ENCODE measurements at places on chromosomes 5 and 9. TPM values are rescaled to one million over a fixed set of nuclear protein-coding genes. Genes with fewer than 3 reads are reported as not detected.

The TRIM36 gene
- not detected for total RNA-seq

The PRKAA1 gene
- 62.7 TPM for total RNA-seq

The UCK1 gene
- 29.7 TPM for total RNA-seq

The TMEM174 gene
- not detected for total RNA-seq

The PRRX2 gene
- 6.1 TPM for total RNA-seq

The C1QTNF3 gene
- total RNA-seq, result 5.1 TPM

GRCh38 chr5:126857472-126858410 lies 80.8 kb downstream of the LMNB1 start:
- no peak for DNase-seq

DNA sequence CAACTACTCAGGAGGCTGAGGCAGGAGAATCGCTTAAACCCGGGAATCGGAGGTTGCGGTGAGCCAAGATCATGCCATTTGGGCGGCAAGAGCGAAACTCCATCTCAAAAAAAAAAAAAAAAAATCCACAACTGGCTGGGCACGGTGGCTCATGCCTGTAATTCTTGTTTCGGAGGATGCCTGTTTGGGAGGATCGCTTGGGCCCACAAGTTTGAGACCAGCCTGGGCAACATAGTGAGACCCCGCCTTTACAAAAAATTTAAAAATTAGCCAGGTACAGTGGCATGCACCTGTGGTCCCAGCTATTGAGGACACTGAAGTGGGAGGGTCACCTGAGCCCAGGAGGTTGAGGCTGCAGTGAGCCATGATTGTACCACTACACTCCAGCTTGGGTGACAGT lies 1.9 kb upstream of the EIF4EBP3 start:
- DNase-seq, result no peak

- no peak for DNase-seq
Measured at GRCh38 chr5:95374061-95374460, 17.1 kb upstream of the FAM81B start.

GRCh38 chr5:37002176-37002751 lies 125.7 kb downstream of the NIPBL start:
- no peak for DNase-seq

DNA sequence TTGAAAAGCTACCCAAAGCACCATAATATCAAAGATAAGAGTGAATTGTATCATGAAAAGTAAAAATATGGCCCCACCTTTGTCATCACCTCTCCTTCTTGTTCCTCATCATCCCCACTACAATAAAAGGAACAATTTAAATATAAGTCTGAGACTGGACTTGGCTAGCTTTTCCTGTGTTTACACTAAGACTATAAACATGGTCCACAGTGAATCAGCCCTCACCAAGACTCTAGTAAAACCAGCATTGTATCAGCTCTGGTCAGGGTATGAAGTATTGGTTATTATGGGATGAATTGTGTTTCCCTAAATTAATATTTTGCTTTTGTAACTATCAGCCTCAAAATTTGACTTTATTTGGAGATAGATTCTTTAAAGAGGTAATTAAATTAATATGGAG lies 105.4 kb downstream of the SLC25A46 start:
- DNase-seq, result no peak

DNA sequence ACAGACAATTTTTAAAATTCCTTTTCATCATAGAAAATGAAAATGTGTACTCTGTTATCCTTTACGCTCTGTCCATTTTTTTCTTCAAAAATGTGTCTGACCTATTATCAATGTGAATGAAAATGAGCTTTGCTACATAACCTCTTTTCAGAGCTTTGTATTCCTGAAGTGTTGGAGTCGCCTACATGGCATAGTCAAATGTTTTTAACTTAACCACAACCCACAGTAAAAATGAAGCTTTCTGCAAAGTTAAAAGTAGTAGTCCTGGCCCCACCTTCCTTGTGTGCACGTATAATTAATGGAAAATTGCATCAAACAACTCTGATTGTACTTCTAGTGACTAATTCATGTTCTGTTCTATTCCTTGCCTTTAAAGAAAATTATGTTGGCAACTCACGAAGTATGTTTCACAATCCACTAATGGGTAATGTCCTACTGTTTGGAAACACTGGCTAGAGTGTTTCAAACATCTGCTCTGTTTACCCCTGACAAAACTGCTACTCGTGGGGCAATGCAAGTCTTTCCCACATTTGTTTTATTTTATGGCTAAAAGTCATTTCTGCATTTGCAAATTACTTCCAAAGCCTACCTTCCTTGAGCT lies 18.6 kb upstream of the PSAT1 start:
- DNase-seq, result no peak

DNA sequence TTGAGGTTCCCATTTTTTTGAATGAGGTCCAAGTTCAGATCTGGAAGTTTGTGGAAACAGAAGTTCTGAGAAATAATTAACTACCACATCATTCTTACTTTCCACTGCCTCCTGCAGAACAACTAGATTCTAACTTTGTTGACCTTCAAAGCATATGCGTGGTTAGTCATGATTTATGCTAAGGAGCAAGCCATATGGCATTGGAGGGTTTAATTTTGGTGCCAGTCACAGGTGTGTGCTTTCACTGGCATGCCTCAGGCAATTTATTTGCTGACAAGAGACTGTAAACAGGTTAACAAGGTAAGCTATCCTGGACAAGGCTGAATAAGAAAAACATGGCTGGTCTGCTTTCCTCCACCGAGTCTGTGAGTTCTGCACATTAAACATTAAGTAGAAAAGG lies 31.5 kb downstream of the HMHB1 start:
- DNase-seq, result no peak

GRCh38 chr5:178389796-178390195 lies 157.2 kb upstream of the PHYKPL start:
- DNase-seq, result no peak

GRCh38 chr9:124256517-124257069 lies 1.2 kb upstream of the NEK6 start:
- no peak for DNase-seq

DNA sequence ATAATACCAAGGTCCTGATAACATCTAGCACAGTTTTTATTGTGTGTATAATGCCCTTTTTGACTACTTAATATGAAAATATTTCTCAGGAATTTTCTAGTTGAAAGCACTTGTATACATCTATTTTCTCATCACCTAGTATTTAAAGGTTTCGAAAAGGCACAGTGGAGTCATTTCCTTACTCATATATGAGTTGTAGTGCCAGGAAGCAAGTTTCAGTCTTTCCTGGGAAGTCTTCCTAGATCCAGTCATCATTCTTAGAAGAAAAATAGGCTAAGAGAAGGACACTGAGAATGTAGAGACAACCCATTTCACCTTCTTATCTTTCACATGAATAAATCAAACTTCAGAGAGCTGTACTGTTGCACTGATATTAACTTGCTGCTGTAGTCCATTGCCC lies 70.2 kb downstream of the SLC25A46 start:
- DNase-seq, result no peak

DNA sequence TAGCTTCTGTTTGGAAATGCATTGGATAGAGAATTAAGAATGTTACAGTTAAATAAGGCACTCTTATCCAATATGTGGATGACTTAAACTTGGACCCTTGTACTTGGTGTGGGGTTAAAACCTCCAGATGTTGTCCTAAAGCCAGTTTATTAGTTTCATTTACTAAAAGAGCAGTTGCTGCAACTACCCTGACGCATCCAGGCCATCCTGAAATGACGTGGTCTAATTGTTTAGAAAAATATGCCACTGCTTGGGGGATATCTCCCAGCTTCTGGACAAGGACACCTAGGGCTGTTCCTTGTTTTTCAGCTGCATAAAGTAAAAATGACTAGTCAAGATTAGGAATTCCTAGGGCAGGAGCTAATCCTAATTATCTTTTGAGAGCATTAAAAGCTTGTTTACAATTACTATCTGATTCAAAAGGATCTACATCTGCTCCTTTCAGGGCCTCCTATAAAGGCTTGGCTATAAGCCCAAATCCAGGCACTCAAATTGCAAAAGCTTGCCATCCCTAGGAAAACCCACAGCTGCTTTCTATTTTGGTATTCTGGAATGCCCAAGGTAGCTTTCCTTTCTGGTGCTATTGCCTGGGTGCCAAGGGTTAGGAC lies 45.7 kb upstream of the SLCO4C1 start:
- DNase-seq, result no peak

- DNase-seq, result no peak
Measured at GRCh38 chr5:144179226-144179625, 8.6 kb downstream of the KCTD16 start.

DNA sequence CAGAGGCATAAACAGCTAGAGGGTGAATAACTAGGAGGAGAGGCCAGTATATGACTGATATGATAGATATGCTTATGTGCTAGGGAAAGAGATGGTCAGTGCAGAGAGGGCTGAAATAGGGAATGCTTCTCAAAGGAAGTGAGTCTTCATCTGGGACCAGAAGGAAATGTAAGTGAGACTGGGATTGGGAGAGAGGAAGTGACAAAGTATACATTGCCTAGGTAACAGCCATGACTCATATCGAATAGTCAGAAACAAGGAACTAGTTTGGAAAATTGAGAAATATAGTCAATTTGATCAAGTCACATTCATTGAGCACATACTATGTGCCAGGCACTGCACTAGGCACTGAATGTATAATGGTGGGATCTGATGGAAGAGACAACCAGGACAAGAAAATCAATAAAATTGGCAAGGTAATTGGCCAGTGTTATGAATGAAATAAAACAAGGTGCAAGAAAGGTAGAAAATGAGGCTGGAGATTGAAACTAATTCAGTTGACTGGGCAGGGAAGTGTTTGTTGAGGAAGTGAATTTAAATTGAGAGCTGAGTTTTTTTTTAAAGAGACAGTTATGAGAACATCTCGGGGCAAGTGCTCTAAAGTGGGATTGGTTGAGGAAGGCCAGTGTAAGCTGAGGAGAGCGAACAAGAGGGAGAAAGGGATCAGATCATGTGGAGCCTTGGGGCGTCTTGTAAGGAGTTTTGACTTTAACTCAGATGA lies 4.3 kb downstream of the ERAP2 start:
- DNase-seq, result no peak

DNA sequence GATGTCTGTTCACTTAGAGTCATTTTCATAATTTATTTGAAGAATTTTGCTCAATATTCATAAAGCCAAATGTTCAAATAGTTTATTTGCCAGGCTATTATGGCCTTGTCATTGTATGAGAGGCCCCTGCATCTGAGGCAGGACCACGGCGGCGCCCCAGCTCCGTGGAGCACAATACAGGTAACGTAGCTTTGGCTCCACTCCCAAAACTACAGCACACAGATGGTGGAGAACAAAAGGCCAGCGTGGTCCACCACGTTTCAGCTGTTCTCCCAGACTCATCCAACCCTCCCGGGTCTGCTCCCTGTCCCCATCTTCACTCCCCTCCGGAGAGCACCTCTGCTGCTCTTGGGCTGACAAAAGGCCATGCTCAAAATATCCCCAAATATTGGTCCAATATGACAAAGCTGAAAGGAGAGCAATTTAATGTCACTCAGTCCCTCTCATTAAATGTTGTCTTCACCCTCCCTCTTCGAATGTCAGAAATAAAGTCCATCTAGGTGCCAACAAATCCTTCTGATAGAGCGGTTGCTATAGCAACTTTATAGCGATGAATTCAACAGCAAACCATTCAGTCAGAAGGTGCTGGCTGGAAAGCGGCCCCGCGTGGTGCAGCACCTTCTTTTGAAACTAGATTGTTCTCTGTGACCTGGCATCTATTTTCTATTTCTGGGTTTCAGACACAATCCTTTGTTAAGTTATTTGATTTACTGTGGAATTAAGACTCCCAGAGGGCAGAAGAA lies 504.3 kb downstream of the ARHGEF28 start:
- no peak for DNase-seq

GRCh38 chr9:127184641-127185040 lies 62.2 kb upstream of the ANGPTL2 start:
- DNase-seq, result no peak

DNA sequence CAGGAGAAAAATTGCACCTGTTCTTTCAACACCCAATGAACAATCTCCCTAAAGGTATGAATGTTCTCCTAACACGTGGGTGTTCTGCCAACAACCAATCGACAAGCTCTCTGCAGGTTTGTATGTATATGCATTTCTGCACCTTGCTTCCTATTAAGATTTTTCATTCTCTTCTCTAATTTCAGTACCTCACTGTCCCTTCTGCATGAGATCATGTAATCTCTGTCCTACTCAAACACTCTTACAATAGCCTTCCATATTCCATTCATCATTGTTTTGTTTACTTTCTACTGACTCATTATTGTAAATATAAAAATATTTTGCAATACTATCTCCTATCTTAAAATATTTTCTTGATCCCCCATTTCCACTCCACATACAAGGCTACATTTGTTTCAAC lies 382.0 kb downstream of the CDH12 start:
- no peak for DNase-seq

DNA sequence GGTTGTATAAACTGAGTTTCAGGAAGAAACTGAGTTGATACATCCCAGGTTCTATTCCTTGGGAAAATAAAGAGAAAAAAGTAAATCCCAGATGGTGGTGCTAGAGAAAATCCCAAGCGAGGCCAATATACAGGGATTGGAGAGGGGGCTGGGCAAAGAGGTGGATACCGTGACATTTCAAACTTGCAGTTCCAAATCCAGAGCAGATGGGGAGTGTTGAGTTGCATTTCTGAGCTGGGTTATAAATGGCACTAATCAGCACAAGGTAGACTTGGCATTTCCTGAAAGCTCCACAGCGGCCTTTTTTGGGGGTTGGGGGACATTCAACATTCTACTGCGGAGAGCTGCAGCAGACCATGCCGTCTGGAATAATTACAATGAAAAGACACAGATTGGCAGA lies 224.4 kb downstream of the NXNL2 start:
- DNase-seq, result no peak

DNA sequence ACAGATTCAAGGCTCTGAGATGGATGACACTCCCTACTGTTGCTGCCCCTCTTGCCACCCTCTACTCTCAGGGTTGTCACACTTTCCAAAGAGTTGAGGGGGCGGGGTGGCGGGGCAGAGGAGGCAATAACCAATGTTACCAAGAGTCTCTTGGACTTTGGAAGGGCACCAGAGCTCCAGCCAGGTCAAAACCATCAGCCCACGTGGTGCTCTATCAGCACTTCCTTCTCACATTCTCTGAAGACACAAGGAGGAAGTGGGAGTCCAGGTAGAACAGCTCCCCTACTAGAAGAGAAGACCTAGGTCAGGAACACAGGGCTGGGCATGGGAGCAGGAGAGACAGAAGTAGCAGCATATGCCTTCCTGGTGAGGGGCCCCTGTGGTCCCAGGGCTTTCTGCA lies 33.0 kb upstream of the PIK3R1 start:
- no peak for DNase-seq

GRCh38 chr5:137405393-137405792 lies 93.7 kb downstream of the SPOCK1 start:
- DNase-seq, result no peak

GRCh38 chr5:53397845-53398244 lies 82.6 kb upstream of the FST start:
- DNase-seq, result no peak

DNA sequence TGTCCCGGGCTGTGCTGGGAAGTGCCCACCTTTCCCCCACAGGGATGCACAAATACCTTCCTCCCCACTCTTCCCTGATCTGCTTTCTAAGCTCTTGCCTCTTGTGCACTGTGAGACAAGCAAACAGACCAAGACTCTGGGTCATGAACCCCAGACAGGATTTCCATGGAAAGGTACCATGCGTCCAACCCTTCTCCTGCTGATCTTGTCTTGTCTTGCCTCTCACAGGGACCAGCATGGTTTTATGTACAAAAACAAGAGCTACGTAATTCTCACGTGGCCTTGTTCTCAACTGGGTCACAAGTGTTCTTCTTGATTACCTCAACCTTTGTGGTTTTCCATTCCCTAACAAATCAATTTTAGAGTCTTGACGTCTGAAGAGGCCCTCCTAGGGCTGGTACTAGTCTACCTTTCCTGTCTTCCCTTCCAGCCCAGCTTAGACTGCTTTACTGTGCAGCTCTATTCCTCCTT lies 176.5 kb upstream of the MAP3K1 start:
- peak; percentile 14 for DNase-seq

GRCh38 chr9:109996936-109997580 lies 210.9 kb downstream of the C9orf152 start:
- DNase-seq, result no peak
